ENCODE measurements at places on chromosomes 13 and 19.

GRCh38 chr19:1884719-1885334 is 469 bp downstream of the ABHD17A start:
- DNase-seq = no peak

- DNase-seq = no peak
Measured at GRCh38 chr19:19642506-19643157, 825 bp downstream of the GMIP start.

- DNase-seq = no peak
Measured at GRCh38 chr13:48645845-48646244, 7.9 kb upstream of the CYSLTR2 start.

DNA sequence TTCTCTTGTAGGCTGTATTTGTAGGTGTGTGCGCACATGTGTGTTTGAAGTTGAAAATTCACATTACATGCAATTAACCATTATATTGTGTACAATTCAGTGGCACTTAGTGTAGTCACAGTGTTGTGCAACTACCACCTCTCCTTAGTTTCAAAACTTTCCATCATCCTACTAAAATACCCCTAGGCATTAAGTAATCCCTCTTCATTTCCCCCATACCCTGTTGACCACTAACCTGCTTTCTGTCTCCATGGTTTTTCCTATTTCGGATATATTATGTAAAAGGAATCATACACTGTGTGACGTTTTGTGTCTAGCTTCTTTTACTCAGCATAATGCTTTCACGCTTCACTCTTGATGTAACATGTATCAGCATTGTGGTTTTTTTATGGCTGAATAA is 16.1 kb downstream of the LSM14A start:
- DNase-seq = no peak

GRCh38 chr13:30224732-30225131 is 82.6 kb downstream of the KATNAL1 start:
- DNase-seq = no peak

DNA sequence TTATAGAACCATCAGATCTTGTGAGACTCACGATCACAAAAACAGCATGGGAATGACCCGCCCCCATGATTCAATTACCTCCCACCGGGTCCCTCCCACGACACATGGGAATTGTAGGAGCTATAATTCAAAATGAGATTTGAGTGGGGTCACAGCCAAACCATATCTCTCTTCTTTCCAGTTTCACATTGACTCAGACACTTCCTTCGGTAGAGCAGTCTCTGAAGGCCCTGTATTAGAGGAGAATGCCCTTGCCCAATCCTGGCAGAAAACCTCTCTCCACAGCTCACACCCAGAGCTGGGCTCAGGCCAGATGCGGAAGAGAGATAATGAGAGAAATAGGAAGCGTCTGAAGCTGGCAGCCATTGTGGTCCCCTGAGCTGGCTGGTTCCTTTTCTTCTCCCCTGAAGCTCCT is 72.4 kb upstream of the CLDN10 start:
- no peak for DNase-seq

- peak; percentile 42 for DNase-seq
Measured at GRCh38 chr13:27006519-27007161, 165.0 kb downstream of the USP12 start.

DNA sequence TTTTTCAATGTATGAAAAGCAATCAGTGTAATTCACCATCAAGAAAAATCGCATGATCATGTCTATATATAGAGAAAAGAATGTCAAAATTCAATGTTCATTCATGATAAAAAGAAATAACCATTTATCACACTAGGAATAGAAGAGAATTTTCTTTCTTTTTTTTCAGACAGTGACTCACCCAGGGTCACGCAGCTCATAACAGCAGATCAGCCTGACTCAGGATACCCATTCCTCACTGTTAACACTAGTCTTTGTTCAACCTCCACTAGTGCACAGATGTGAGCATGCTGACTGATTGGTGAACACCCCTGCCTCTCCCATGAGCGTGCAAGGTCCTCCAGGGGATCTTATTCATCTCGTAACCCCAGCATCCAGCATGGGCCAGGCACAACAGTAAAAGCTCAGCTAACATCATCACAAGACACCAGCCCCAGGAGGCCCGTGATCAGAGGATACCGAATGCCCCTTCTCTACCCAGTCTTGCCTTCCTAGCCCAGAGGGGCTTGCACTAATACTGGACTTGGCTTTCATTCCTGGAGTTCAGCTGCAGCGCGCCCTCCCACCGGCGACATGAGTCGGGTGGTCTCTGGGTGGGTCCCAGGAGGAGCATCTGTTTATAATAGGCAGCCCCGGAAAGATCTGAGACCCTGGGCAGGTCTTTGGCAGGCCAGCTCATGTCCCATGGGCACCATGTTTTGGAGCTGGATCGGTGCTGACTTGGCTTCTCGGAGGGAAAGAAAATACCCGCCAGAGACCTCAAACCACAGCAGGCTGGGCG is 539.5 kb upstream of the SLC10A2 start:
- no peak for DNase-seq

GRCh38 chr13:100600915-100601314 is 12.3 kb upstream of the GGACT start:
- no peak for DNase-seq

DNA sequence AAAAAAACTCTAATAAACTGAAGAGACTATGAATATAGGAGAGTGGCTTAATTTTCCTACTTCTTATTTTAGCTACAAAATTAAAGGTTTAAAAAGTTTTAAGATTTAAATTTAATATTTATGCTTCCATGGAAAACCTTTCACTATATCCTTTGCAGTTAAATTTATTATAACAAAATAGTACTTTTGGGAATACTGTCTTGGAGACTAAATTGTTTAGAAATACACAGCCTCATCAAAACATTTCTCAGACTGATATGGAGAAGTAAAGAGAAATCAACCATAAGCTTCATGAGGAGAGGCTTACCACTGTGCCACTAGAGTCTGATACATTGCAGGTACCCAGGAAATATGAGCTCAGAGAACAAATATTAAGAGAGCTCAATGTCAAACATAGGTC is 436.5 kb downstream of the KCTD12 start:
- DNase-seq = no peak

DNA sequence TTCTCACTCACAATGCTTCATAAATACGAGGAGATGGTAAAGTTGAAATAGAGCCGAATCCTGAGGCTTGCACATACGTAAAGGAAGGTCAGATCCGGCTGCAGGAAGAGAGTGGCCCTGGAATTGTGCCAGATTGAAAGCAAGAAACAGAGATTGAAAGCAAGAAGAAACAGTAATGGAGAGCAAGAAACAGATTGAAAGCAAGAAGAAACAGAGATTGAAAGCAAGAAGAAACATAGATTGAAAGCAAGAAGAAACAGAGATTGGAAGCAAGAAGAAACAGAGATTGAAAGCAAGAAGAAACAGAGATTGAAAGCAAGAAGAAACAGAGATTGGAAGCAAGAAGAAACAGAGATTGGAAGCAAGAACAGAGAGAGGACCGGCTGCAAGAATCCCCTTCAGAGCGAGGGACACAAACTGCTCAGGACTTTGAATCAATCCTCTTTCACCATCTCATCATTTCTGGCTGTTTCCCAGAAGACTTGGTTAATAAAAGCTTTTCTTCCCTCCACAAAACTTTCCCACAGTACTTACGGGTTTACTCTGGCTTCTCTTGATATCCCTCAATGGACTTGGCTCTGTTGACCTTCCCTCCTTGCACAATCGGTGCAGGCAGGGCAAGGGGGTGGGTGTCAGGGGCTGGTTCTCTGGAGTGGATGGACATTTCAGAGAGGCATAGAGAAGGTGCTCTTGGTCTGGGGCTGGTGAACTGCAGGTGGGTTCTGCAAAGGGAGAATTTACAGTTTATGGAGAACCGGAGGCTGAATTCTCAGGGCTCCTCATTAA is 25.5 kb downstream of the OR7A5 start:
- DNase-seq = no peak

- peak; percentile 30 for DNase-seq
Measured at GRCh38 chr19:31073485-31074198, 275.6 kb downstream of the TSHZ3 start.

DNA sequence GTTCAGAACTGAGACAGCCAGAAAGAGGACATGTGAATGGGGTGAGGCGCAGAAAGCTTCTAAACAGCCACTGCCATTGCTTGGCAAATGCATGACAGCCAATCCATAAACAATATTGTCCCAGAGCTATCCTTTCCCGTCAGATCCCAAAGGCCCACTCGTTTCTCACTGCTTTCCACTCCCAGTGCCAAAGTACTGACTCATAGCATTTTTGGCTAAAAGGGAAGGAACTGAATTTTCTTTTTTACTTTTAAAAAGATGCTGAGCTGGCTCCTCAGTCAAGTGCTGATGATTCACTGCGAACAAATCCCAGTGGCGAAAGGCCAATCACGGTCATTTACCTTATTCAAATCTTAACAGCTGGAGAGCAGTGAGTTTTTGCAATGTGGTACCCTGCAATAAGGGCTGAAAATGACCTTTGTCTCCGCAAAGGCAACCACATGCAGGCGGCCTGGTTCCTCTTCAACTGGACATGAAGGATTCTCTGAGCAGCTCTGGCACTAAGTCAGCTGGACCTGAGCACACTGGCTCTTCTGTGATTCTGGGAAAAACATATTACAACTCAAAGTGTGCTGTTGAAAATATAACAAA is 151.7 kb downstream of the DCLK1 start:
- no peak for DNase-seq

DNA sequence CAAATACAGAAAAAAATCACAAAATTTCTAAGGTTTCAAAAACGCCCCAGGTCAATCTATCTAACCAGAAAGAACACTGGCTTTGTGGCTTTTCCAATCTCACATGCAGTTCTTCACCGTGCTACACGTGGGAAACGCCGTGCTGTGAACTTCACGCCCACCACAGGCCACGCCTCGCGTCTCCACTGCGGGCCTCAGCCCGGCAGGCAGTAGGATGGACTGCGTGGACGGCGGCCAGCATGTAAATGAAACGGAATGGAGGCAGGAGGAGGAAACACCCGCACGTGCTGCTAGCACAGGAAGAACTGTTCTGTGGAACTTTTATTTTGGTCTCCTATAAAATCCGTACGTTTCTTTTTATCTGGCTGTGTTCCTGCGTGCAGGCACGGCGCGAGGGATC is 23.8 kb downstream of the ZNF787 start:
- DNase-seq = no peak

- DNase-seq = no peak
Measured at GRCh38 chr19:19510432-19510831, 4.9 kb downstream of the TSSK6 start.

- DNase-seq = no peak
Measured at GRCh38 chr19:30430206-30430734, 58.1 kb downstream of the ZNF536 start.

GRCh38 chr13:107960301-107960700 is 255.0 kb downstream of the LIG4 start:
- DNase-seq = no peak

DNA sequence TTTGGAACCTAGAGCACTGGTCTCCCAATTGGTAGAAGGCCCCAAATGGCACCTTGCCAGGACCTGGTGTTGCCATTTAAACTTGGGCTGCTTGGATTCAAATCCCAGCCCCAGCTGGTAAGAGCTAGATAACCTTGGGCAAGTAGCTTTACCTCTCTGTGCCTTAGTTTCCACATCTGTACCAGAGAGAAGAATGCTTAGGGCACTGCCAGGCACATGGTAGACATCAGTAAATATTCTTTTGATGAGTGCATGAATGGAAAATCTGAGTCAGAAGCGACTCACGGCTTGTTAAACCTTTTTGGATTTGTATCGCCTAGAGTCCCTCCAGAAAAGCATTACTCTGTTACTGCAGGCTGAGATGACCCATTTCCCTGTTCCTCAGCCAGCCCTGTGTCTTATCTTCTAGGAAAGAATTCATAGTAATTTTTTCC is 90.9 kb downstream of the SIPA1L3 start:
- no peak for DNase-seq

DNA sequence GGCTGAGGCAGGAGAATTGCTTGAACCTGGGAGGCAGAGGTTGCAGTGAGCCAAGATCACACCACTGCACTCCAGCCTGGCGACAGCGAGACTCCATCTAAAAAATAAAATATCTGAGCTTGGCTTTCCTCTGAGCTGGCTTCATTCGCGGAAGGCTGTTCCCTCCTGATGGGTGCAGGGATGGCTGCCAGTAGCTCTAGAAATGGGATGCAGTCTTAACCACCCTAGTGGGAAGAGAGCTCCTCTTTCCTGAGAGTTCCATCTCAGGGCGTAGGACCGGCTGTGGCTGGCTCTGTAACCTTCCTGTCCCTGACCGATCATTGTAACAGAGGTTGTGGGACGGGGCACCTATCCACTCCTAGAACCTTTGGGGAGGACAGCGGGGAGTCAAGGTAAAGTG is 32.4 kb downstream of the PPP1R37 start:
- no peak for DNase-seq

GRCh38 chr19:17687857-17688784 is at the start of gene UNC13A:
TSS of gene UNC13A (minus strand) at chr19:17688354. CDS start at chr19:17688199, 155 bp downstream.
- peak; percentile 89 for DNase-seq

DNA sequence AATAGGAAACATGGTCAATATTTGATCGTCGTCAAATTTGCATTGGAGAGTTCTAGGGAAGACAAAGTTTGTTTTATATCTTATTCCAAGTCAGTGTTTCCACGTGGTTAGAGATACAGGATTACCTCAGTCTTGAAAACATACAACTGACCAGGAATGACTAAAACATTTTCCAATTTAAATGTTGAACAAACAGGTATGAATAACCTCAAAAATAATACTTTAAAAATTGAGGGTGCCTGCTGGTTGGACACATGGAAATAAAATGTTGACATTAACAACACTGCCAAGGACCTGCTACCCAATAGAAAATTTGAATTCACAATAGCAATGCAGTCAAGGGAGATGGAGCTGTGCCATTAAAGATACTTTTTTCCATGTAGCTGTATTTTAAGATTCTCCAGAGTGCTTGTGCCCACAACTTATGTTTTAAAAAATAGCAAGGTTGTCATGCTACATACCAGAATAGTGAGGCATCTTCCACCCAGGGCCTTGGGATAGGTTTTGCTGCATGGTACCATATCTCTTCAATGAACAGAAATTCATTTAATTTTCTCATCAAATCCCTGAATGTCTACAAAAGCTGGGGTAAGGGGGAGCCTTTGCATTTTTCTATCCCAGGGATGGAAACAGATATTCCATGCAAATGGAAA is 260.8 kb downstream of the EFNB2 start:
- DNase-seq = no peak

- DNase-seq = peak; percentile 97
Measured at GRCh38 chr19:633068-633785, at the start of gene POLRMT. TSS of gene POLRMT (minus strand) at chr19:633537. CDS start at chr19:633512, 25 bp downstream.

GRCh38 chr19:44308011-44308410 is 3.2 kb upstream of the ZNF235 start:
- DNase-seq = no peak
